AG04450 (cell line): ENCODE measurements at places on chromosomes 6 and 20.

GRCh38 chr6:7922596-7922995, 12.0 kb upstream of the TXNDC5 start:
- DNase-seq, result no peak

GRCh38 chr20:52411611-52412010, 220.0 kb upstream of the ZFP64 start:
- DNase-seq, result no peak

DNA sequence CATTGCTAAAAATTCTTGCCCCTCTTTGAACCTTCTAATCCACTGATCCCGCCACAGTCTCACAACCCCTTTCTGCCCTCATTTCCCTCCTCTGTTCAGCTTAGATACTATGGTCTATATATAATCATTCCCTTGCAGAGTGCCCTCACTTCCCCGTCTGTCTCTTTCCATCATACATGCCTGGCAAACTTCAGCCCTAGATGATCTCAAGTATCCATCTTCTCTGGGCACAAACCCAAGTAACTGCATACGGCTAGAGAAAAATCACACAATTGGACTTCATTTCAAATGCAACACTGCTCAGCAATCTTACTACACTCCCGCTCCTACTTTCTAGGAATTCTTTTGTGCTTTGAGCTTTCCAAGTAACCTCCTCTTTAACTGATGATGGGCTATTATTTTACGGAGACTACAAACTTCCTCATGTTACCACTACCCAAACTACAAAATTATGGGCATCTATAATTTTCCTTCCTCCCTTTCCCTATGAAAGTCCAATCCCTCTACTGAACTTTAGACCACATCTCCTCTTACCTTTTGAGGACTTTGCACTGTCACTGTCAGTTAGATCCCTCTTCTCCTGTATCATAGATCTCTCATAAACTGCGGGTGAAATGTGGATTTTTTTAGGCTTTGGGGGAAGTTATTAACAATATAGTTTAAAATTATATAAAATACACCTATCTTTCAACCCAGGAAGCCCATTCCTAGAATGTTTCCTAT, 135.6 kb downstream of the BTBD9 start:
- DNase-seq, result no peak

- DNase-seq, result no peak
Observed at GRCh38 chr6:157460182-157460999, 79.4 kb downstream of the ZDHHC14 start.

DNA sequence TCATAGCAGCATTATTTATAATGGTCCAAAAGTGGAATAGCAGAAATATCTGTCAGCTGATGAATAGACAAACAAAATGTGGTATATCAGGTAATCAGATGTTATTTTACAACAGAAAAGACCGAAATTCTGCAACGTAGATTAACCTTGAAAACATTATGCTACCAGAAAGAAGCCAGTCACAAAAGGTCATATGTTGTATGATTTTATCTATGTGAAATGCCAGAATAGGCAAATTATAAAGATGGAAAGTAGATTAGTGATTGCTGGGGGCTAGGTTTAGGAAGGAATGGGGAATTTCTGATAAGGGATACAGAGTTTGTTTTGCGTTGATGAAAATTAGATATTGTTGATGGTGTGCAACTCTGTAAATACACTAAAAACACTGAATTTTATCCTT, 165.0 kb upstream of the STMND1 start:
- no peak for DNase-seq
